Stimulated activated CD4-positive, alpha-beta T cell treated with anti-CD3 and anti-CD28 coated beads, Interleukin-4, amount 100 ng/mL, for 24 hours (primary cell): ENCODE measurements at places on chromosomes 5 and 9.

GRCh38 chr5:178475422-178475821, 114.8 kb downstream of the COL23A1 start:
- no peak for DNase-seq

DNA sequence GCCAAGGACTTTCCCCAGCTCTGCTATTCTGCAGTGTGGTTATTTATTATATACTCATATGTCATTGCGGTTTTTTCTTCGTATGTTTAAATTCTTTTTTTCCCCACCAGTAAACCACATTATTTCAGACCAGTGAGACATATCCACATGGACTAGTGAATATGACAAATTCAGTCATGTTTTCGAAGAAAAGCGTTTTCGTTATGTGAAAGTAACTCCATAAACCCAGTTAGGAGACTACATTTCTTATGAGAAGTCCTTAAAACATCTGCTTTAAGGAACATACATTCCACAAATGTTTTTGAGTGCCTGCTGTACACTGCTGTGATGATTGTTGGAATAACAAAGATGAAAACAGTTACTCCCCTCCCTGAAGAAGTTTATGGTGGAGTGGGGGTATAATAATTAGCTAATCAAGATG, 591.8 kb upstream of the CLINT1 start:
- no peak for DNase-seq

DNA sequence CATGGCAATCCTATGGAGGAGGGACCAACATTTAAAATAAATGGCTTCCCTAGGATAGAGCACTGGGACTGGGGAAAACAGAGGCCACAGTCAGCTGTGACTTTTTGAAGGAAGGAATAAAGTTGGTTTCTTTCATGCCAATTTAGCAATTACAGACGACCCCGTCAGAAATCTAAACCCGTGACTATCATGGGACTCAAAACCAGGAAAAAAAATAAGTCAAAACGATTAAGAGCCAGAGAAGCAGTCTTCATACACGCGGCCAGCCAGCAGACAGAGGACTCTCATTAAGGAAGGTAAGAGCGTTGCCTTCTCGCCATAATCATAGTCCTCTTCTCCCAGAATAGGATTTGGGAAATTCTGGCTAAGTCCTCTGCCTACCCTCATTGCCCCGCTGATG, at the start of gene MLANA:
TSS of gene MLANA (plus strand) at position 249 of the 400 bp plus-strand sequence. CDS start 1,586 bp downstream, outside the sequence.
- no peak for DNase-seq

GRCh38 chr5:168327019-168327421, 35.6 kb downstream of the WWC1 start:
- DNase-seq: no peak

GRCh38 chr5:179536676-179537075, 13.7 kb upstream of the RUFY1 start:
- no peak for DNase-seq

GRCh38 chr5:69206528-69207190, 17.3 kb downstream of the CENPH start:
- no peak for DNase-seq

DNA sequence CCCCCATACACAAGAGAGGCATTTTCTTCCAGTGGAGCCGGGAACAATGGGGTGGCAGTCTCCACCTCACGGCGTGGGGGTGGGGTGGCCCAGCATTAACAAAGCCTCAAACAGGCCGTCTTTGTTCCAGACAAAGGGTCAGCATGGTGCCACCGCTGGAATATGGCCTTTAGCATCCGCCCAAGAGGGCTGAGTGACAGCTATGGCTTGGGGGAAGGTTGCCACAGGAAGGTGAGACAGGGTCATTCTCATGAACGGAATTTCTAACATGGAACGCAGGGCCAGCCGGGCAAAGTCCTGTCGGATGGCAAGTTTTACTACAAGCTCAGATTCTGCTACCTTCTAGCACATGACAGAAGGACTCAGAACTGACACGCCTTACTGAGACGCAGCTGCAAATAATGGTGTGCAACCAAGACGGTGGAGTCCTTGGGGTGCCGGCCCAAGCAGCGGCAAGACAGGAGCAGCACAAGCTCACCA, 64.0 kb downstream of the OTULIN start:
- no peak for DNase-seq

DNA sequence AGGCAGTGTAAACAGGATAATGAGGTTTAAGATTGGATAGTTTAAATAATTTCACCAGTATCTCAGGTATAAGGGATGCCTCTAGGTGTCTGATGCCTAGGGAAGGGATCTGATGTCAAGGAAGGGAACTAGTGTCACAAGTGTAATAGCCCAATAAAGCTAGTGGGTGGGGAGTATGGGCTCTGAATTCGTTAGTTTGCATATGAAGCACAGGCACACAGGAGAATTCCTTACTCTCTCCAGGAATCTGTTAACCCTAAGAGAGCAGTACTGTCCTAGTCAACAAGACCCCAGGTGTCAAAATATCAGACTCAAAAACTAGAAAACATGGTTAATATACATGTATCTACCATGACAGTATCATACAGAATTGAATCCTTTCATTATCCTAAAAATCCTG, 352.5 kb upstream of the CYLC2 start:
- no peak for DNase-seq

- DNase-seq: no peak
These were observed 30.0 kb downstream of the RBM27 start for GRCh38 chr5:146233441-146233840.
